ENCODE measurements at places on chromosomes 1 and 21.

GRCh38 chr1:45009296-45009865 is 1.7 kb downstream of the HECTD3 start:
- DNase-seq, result no peak

DNA sequence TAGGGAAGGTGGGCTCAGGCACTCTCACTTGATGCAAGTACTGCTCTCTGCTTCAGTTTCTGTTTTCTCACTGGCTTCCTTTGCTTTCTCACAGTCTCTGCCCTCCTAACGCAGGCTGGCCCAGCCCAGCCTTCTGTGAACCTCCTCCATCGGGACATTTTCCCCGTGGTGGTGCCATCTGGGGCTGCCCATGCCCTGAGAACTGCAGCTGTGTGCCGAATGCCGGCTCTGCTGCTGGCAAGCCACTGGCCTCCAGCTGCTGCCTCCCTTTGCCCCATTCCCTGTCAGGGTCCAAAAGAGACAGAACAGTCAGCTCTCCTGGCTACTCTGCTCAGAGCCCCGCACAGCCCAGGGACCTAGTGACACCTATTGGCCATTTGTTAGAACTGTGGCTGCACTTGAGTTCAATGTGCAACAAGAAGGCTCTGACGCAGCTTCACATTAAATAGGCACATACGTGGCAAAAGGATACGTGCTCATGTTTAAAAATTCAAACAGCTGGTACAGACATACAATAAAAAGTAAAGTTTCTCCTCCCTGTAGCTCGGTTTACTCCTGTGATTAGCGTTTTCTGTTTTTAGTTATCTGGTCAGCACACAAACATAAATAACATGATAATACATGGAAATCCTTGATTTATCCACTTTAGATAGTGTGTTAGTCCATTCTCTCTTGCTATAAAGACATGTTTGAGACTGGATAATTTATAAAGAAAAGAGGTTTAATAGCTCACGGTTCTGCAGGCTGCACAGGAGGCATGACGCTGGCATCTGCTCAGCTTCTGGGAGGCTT is 46.6 kb downstream of the FCRL5 start:
- no peak for DNase-seq

DNA sequence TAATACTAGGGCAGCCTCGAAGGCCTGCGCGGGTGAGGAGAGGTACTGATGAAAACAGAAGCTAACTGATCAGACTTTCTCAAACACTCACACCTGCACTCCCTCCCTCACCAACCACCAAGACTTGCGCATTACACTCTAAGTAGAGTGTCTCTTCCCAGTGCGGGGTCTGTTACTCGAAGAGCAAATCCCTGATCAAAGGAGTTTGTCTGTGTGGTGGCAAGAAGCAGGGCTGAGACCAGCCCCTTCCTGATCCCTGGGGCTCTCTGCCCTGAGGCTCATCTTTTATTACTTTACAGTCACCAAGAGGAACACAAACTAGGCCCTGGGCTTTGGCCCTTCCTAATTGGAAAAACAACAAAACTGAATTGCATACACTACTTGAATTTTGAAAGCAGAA is 19.5 kb upstream of the TSNAX start:
- no peak for DNase-seq

GRCh38 chr21:32728848-32729247 is 1.0 kb upstream of the SYNJ1 start:
- DNase-seq, result no peak

DNA sequence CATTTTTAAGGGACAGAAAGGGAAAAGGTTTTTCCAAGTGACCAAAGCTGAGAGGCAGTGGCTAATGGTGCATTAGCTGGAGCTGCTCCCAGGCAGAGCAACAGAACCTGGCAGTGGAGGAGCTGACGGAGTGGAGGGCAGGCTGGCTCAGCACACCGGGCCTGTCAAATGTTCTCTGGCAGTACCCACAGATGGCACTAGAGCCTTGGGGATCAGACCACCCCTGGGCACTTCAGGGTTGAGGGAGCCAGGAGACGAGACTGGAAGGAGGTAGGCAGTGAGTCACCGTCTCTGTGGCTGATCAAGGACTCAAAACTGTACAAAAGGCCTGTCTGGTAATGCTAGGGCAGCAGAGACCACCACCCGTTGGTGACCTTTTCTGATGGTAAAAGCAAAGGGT is 121.7 kb upstream of the KIAA0040 start:
- no peak for DNase-seq

DNA sequence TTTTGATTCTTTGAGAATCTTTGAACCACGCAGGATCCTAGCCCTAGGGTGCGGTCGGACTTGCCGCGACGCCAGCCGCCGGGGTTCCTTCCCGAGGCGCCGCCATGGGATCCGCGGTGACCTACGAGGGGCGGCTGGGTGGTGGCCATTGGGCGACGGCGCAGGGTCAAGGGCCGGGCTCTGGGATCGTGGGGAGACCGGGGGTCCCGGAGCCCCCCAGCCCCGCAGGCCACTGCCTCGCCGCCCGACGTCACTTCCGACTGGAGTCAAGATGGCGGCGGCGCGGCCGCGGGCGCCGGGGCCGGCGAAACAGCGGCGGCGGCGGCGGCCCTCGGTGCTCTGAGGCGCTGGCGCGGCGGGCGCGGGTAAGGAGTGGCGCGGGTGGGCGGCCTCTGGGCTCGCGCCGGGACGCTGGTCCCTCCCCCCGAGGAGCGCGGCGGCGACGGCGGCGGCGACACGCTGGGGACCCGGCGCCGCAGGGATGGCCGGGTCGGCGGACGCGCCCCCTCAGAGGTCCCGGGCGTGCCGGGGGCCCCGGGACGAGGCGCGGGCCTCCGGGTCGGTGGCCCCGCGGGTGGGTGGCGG is at the start of gene PRDM2:
Gene PRDM2 (plus strand): TSS at position 253 of the 585 bp plus-strand sequence. CDS start 15,418 bp downstream, outside the sequence.
- DNase-seq, result peak; percentile 25

GRCh38 chr1:56644919-56645676 is at the start of gene PRKAA2:
TSS of gene PRKAA2 (plus strand) at chr1:56645314. CDS start at chr1:56645388, 74 bp downstream.
- no peak for DNase-seq

GRCh38 chr1:51753969-51754368 is 124.6 kb downstream of the NRDC start:
- DNase-seq, result no peak

GRCh38 chr1:16135501-16135900 is 20.4 kb downstream of the EPHA2 start:
- no peak for DNase-seq

- no peak for DNase-seq
Observed at GRCh38 chr1:204382714-204383083, 23.0 kb upstream of the PLEKHA6 start.

- DNase-seq, result no peak
Observed at GRCh38 chr1:117572546-117572945, 33.3 kb upstream of the TENT5C start.

DNA sequence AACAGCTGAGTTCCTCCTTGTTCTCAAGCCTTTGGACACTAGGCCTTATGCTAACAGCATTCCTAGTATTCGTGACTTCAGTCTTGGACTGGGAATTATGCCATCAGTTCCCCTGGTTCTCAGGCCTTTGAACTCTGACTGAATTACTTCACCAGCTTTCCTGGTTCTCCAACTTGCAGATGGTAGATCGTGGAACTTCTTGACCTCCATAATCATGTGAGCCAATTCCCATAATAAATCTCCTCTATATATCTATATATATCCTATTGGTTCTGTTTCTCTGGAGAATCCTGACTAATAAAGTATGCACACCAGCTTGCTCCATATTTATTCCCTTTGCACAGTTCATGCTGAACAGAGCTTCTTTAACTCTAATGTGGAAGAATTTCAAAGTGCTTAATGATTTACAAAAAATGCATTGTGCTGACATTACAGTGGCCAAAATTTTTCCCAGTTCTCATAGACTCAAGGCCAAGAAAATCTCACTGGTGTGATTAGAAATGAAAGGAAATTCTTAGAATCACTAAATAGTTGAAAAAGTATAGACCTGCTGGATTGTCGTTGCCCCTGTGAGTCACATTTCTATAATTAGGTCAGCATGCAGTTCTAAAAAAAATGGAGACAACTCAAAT is 462.9 kb upstream of the ADAMTS5 start:
- DNase-seq, result no peak

DNA sequence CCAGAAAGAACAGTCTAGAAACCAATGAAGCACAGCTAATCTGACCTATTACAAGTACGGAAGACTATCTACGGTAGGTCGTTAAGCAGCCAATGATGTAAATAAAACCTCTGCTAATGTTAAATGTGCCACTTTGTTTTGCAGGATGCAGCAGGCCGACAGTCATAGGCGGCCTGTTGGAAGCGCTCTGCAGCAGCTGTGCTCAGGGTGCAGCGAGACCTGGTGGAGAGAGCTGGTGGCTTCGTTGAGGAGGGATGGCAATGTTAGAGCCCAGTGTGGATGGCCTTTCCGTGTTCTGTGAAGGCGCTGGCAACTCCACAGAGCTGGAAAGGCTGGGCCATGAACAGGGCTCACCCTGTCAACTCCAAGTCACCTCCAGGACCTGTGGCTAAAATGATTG is 87.3 kb downstream of the PCP4 start:
- no peak for DNase-seq

- DNase-seq, result no peak
Observed at GRCh38 chr1:197595304-197595904, 179.9 kb downstream of the DENND1B start.

- DNase-seq, result no peak
Observed at GRCh38 chr21:33511639-33512038, 20.1 kb upstream of the DNAJC28 start.

DNA sequence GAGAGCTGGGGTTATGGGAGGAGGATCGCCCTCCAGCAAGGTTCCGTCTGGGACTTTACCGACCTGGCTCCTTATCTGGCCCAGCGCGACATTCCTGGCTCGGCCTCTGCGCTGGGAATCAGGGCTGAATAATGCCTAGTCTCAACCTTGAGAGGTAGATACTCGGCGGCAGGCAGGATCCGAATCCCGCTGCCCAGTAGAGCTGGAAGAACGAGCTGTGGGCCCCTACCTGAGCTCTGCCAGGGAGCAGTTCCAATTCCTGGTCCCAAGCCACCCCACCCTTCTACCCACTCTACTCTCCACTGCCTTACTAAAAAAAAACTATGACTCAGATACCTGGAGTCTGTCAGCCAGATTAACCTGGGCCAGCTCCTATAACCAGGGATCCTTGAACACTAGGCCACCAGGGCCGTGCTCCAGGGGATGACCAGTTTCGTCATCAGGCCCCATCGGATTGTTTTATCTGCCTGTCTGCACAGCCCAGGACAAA is 53.6 kb downstream of the RHBG start:
- DNase-seq, result no peak

GRCh38 chr1:147243841-147244240 is 1.4 kb downstream of the CHD1L start:
- no peak for DNase-seq

- no peak for DNase-seq
Observed at GRCh38 chr1:68218490-68218889, 13.8 kb downstream of the WLS start.

- no peak for DNase-seq
Observed at GRCh38 chr21:38388203-38388602, 110.1 kb downstream of the ERG start.

- no peak for DNase-seq
Observed at GRCh38 chr1:10507111-10507879, 32.5 kb downstream of the PEX14 start.

DNA sequence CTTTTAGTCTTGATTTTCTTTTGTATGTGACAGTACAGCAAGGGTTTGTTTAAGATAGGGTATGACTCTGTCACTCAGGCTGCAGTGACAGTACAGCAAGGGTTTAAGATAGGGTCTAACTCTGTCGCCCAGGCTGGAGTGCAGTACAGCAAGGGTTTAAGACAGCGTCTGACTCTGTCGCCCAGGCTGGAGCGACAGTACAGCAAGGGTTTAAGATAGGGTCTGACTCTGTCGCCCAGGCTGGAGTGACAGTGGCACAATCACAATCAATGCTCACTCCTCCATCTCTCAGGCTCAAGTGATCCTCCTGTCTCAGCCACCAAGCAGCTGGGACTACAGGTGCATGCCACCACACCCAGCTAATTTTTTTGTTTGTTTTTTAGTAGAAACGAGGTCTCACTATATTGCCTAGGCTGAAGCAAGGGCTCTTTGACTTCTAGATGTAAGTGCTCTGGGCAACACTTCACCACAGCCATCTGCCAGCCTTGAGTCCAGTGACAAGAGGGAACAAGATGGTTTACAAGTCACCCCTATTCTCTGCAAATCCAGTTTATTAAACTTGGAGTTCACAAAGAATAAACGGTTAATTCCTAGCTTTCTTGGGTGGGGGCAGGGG is 965 bp upstream of the SH2D5 start:
- no peak for DNase-seq

DNA sequence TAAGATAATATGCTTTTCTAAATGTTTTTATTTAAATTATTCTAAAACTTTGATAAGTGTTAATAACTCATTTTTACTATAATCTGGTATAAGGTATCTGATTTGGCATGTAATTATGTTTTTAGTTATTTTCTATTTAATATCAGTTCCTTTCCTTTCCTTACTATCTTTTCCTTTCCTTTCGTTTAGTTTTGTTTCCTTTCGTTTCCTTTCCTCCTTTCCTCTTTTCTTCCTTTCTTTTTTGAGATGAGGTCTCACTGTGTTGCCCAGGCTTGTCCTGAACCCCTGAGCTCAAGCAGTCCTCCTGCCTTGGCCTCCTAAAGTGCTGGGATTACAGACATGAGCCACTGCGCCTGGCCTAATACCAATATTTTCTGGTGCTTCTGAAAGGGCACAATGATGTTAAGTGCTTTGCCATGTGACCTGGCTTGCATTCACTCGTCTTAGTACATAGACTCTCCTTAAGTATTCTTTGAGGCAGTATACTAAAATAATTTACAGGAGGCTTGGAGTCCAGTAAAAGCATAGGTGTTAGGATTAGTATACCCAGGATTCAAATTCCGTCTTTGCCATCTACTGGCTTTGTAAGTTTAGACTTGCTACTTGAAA is 18.7 kb downstream of the MIER1 start:
- no peak for DNase-seq

GRCh38 chr1:17053086-17053684 is 647 bp downstream of the SDHB start:
- no peak for DNase-seq

DNA sequence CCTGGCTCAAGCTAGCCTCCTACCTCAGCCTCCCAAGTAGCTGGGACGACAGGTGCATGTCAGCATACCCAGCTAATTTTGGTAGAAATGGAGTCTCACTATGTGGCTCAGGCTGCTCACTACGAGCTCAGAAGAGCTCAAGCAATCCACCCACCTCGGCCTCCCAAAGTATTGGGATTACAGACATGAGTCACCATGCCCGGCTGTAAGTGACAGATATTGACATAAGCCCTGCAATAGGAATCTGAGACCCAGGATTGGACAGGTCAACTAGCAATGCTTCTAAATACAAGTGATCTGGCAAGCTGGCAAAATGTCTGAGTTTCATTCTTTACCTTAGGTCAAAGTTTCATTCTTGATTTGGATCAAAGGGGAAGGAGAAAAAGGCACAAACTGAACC is 40.5 kb upstream of the H6PD start:
- no peak for DNase-seq

DNA sequence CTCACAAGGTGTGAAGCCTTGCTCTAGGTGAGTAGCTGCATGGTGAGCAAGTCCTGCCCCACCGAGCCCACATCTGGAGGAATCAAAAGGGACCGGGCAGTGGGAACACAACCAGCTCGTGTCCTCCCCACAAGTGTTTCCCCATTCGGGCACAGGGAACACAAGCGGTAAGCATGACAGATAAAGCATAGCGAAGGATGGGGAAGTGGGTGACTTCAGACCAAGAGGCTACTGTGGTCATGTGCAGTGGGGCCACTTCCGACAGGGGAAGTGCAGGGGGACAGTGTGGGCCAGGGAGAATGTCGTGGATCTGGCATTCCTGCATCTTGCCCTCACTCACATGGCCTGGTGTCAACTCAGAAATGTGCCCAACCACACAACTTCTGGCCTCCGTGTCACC is 306.2 kb downstream of the FAM72C start:
- no peak for DNase-seq

- no peak for DNase-seq
Observed at GRCh38 chr1:153127296-153127695, 14.0 kb upstream of the SPRR2F start.
